ENCODE measurements at places on chromosomes 2 and 18.

DNA sequence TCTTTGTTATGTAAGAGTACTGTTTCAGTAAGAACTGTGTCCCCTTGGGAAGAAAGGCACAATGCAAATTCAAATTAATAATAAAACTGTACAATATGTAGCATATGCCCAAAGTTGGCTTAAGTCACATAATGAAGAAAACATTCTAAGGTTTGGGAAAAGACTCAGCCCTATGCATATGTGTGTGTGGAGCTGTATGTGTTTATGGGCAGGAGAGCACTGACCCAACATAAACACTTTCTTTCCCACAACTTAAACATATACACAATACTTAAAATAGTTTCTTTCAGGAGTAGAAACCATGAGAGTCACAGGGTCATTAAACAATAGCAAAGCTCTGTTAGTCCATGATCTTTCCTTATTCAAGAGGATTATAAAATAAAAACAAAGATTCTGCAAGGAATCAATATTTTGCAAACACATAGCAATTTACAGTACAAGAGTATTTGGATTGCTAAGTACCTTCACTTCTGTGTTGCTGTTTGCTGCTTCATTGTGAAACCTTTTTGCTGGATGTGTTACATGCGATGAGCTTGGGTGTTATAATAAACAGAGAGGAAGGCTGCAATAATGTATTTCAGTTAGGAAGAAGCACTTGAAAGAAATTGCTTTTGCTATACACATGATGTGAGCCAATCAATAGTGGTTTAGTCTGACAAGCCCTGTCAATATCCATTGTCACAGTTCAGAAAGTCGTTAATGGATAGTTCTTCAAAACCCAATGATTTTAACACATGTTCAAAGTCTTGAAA lies 347.3 kb downstream of the ARHGAP15 start:
- DNase-seq, result no peak

DNA sequence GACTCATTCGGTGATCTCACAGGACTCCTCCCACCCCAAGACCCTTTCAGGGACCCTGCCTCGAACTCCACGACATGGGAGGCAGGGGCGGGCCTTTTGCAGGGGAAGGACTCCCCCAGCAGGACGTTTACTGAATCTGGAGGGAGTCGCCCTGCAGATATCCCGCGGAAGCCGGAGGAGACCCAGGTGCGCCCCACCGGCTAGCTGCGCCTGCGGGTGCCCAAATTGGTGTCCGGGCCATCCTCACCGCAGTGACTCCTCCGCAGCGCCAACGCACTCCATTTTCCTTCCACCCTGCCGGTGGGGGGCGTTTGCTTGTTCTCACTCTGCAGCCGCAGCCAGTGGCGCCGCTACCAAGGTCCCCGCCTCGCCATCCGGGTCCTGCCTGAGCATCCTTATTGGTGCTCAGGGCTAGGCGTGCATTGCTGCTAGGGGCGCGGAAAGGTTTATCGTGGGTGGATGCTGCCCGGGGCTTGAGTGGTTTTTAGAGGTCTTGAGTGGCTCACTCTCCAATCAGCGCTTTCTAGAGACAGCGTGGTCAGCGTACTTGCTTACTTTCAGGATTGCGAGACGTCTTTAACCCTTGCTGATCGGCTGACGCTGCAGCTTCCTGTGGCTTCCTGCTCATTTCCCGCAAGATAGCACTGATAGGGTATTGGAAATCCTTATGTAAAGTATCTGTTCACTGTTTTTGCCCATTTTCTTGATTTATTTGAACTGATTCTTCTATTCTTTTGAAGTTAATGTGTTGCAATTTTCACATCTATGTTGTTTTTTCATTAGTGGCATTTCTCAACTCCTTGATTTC lies 81.4 kb downstream of the BIN1 start:
- peak; percentile 42 for DNase-seq

DNA sequence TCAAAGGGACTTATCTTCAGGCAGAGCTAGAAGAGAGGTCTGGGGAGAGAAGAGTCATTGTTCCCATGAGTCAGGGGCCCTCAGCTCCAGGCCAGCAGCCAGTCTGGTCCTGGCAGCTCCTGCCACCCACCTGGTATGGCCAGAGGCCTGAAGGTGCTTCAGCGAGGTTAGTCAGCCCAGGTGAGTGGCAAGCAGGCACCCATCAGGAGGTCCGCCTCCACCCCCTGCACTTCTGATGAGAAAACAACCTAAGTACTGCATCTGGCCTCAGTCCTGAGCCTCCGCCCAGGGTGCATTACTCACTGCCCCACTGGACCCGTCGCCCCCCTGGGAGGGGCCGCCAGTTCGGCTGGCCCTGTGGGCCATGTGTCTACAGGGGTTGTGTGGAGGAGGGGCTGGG lies 130.2 kb downstream of the INHBB start:
- no peak for DNase-seq

DNA sequence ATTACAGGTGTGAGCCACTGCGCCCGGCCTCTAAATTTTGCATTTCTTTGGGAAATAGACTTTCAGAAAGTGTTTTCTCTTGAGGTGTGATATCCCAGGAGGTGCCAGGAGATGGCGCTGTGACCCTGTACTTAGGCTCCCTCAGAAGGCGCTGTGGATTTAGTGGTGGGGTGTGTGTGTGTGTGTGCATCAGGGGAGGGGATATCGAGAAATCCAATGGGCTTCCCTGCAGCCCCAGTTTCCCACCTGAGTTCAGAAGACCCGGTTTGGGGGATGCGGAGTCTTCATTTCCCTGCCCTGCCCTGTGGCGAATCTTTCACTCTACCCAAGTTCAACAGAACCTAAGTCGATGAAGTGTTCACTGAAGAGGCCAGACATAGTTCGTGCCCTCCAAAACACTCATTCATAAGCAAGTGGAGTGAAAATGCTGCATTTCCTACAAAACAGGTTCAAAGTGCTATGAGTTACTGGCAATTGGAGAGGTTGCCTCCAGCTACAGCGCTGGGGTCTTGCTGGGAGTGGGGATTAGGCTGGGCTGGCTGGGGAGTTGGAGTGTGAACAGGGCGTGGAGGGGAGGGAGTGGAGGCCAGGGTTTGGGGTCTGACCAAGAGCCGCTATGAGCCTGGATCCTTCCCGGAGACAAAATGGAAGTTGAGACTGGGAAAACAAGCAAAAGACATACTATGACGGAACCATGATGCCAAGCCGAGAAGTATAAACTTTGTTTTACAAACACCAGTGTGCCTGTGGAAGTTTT lies 6.5 kb upstream of the WNT6 start:
- DNase-seq, result peak; percentile 50

GRCh38 chr18:10560452-10561045 lies 34.7 kb downstream of the NAPG start:
- DNase-seq, result peak; percentile 7
